Epithelial cell of proximal tubule (primary cell): ENCODE measurements at places on chromosomes 5 and 9. TPM values are rescaled to one million over a fixed set of nuclear protein-coding genes. Genes with fewer than 3 reads are reported as not detected.
A peak's percentile ranks its signal among the peaks of the same experiment; 100 is the strongest.

ARL10 gene
- total RNA-seq = 2.9 and 3.4 TPM in 2 replicates

GRCh38 chr5:140073296-140073695, 30.2 kb upstream of the NRG2 start:
- DNase-seq = no peak

DNA sequence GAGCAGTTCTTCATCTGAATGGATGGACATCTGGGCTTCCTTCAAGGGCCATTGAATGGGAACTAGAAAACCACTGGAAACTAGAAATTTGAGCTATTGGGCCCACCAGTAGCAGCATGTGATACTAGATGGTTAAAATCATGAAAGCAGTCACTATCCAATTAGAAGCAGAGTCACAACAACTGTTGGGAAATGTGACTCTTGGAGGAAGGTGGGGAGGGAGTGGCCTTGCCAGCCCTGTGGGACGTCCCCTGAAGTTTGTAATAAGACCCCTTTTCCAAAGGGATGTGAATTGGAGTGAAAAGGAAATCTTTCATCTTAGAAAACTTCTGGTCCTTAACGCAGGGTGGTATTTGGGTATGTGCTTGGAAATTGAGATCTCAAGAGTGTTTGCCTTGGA, 5.6 kb downstream of the RAB24 start:
- no peak for DNase-seq

MARVELD2 gene
- total RNA-seq = 12.6 and 13.1 TPM in 2 replicates

DNA sequence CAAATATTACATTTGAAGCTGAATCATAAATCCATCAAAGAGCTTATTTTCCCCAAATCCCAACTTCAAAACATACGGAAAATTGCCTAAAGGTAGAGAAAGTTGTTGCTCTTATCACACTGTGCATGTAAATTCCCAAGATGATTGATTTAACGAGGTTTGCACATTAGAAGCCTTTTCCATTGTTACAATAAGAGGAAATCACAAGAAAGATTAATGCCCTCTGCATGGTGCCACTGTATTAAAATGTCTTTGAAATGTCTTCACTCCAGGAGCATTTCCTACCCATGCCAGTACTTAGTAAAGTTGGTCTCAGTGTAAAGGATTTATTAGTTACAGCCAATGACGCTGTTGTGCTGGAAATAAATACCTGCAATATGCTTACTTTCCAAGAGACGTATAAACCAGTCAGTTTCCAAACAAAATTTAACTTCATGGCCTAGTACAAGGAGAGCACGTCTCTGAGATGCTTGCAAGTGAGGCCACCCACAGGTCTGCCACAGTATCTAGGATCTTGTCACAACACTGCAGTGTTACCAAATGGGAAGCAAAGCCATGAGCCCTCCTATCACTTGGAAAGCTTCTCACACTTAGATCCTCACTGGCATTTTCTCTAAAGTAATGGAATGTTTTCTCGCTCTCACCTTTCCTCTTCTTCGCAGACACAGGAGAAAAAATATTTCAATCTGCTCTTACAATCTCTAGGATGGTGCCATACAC, 112.4 kb downstream of the CETN3 start:
- no peak for DNase-seq

DNA sequence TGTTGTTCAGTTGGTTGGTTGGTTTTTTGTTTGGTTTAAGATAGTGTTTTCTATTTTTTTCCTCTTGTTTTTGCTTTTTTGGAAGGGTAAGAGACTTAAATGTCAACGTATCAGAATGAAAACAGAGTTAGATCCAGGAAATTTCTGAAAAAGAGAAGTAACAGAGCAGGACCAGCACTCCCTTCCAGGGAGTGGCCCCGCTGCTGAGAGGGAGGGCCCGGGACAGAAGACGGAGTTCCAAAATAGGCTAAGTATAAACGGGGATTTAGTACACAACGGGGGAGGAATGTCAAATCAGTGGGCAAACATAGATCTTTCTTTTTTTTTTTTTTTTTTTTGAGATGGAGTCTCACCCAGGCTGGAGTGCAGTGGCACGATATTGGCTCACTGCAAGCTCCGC, 92.7 kb upstream of the RUFY1 start:
- no peak for DNase-seq

- DNase-seq = no peak
Observed at GRCh38 chr9:125887172-125887571, 140.0 kb downstream of the PBX3 start.

GRCh38 chr9:121550569-121551512, 51.2 kb upstream of the GGTA1 start:
- no peak for DNase-seq

GRCh38 chr9:89278551-89278950, 32.4 kb upstream of the CKS2 start:
- DNase-seq = peak; percentile 20

- no peak for DNase-seq
Observed at GRCh38 chr9:77447646-77448045, 200.5 kb downstream of the GNA14 start.

OR1L4 gene
- not detected in 2 replicates for total RNA-seq

BTNL3 gene
- total RNA-seq = not detected in 2 replicates

RFESD gene
- 0.52 and 2.7 TPM in 2 replicates for total RNA-seq

DNA sequence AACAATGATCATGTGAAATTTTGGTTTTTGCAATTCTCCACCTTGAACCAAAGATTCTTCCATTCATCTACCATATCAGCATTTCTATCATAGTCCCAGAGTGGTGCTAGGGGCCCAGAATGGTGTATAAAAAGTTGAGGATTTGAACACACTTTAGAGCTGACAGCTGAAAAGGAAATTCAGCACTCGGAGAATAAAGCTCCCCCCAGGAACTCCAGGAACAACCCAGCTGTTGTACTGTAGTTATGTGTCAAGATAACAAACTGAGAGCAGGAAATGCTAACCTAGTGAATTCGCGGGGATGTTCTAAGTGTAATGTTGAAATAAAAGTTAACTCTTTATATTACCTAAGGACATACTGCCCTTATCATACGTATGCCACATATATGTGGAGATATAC, 216.7 kb downstream of the NFIB start:
- DNase-seq = no peak

- no peak for DNase-seq
Observed at GRCh38 chr5:122996091-122996490, 40.4 kb downstream of the PPIC start.

DNA sequence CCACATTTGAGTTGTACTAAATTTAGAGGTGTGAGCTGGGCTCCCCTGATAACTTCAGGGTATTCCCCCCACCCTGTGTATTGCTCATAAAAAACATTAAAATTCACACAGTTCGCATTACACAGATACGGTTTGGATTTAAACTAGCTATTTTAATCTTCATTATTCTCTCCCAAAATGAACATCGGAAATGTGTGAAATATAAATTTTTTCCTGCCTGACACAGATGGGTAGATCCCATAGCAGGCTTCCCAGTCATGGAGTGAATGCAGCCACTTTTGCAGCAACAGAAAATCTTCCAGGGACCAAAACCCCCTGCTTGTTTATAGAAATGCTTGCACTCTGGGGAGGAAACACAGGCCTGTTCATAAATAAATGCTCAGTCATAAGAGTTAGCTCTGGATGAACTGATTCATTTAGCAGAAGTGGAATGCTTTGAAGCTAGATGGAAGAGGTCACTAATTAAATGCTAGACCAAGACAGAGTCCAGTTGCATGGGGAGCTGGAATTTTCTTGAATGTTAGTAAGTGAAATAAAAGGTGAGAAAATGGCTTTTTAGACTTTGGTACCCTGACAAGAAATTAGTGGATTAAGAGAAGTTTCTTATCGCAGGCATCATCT, 115.6 kb downstream of the PDE8B start:
- DNase-seq = no peak

- no peak for DNase-seq
Observed at GRCh38 chr5:117094114-117094815, 519.6 kb upstream of the SEMA6A start.

C9orf153 gene
- total RNA-seq = not detected in 2 replicates

INSL6 gene
- total RNA-seq = not detected in 2 replicates

GRCh38 chr5:61732369-61732768, 400.3 kb downstream of the ZSWIM6 start:
- no peak for DNase-seq

PITX1 gene
- 0.14 and 1.6 TPM in 2 replicates for total RNA-seq

DNA sequence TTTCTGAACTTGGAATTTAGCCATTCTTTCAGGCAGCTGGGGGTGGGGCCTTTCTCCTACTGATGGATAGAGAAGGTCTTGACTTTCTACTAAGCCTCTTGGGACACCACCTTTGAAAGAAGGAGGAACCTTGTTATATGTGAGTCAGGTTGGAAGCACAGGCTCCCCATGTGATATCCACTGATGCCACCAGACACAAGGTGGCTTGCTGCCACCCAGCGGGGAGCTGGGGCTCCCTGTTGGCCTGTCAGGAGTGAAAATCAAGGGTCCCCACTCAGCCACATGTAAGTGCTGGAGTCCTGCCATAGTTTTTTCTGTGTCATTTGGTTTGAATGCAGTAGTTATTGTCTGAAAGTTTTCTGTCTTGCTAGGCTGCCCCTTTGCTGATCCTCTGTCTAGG, 252.4 kb upstream of the NFIL3 start:
- no peak for DNase-seq

NUTM2G gene
- total RNA-seq = not detected in 2 replicates

- DNase-seq = no peak
Observed at GRCh38 chr5:17907094-17907493, 272.8 kb downstream of the TAF11L14 start.

DNA sequence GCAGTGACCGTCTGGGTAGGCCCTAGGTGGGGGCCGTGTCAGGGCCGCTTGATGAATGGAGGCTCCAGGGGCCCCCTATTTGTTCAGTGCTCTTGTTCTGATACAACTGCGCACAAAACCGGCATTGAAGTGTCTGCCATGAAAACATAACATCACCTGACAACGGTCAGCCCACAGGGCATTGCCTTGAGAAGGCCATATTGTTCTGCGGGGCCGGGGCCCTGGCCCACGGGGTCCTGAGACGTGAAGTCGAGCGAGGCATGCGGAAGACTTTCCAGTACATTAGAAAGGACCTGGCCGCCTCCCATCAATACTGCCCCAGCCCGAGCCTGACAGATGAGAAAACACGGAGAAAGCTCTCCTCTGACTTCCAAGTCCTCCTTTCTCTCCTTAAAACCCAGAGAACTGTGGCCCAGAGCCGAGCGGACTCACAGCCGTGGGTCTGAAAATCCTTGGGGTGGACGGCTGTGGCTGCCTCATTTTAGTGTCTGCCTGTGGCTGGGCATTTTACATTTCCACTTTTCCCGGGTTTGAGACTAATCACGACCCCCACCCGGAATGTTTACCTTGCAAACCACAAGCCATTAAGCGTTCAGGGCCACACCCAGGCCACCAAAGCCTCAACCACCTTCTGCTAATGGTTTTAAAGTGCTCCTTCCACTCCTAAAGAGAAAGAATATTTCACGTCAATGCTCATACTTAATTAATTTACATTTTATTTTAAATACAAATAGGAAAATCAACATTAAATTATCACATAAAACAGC, 391.0 kb upstream of the IRX2 start:
- no peak for DNase-seq

SLU7 gene
- total RNA-seq = 40.1 and 59.0 TPM in 2 replicates

SH2D3C gene
- not detected in 2 replicates for total RNA-seq

DNA sequence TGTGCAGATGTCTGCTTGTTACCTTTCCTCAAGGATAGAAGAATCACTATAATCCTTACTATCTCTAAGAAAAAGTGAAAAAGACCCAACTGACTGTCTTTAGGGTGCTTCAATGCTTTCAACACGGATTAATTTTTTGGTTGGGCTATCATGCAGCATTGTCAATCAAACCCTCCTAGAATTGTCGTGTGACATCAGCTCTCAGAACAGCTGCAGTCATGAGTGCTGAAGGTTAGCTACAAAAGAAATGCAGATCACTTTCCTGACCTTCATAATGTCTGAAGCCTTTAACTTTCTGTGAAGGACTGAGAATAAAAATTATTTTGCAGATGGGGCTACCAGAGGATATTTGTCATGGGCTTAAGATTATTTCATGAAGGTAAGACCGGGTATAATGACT, 107.9 kb upstream of the EFNA5 start:
- no peak for DNase-seq

- DNase-seq = no peak
Observed at GRCh38 chr5:54904425-54904824, 81.0 kb downstream of the ESM1 start.

- no peak for DNase-seq
Observed at GRCh38 chr5:79962575-79963222, 28.4 kb downstream of the MTX3 start.

MORN5 gene
- not detected in 2 replicates for total RNA-seq

DNA sequence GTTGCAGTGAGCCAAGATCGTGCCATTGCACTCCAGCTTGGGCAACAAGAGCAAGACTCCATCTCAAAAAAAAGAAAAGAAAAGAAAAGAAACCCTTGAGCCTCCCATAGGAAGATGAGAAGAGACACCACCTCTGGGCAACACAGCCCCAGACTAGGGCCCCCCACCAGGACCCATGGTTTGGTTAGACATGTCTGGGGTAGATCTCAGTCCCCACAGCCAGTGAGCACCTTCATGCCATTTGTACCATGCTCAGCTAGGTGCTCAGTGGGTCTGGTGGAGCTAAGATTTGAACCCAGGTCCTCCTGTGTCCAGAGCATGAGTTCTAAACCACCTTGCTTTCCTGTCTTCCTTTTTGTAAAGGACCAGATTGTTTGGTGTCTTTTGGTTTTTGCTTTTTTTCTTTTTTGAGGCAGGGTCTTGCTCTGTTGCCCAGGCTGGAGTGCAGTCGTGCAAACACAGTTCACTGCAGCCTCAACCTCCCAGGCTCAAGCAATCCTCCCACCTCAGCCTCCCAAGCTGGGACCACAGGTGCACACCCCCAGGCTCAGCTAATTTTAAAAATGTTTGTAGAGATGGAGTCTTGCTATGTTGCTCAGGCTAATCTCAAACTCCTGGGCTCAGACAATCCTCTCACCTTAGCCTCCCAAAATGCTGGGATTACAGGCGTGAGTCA, 11.7 kb downstream of the OLFML2A start:
- DNase-seq = no peak

DNA sequence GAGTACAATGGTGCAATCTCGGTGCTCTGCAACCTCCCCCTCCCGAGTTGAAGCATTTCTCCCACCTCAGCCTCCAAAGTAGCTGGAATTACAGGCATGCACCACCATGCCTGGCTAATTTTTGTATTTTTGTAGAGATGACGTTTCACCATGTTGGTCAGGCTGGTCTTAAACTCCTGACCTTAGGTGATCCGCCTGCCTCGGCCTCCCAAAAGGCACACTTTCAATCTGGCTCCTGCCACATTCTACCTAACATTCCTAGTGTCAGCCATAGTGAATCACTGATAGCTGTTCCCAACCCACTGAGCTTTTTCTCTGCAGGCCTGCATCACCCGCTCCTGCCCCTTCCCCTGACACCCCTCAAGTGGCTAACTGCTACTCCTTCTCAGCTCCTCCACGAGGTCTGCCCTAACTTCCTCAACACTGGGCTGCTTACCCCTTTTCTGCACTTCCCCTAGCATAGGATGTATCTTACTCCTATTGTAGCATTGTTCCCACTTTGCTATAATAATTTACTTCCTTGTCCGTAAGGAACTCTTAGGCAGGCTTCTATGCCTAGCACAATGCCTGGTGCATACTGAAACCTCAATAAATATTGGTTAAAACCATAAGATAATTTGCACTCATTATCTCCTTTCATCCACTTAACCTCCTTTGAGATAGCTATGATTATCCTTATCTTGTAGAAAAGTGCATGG, 42.0 kb upstream of the LIFR start:
- DNase-seq = no peak

- DNase-seq = no peak
Observed at GRCh38 chr5:112013660-112014059, 256.7 kb upstream of the NREP start.
